NCI-H526 treated with DMSO at 0.1 percent for 48 hours (cell line): ENCODE measurements at places on chromosomes 11 and 22.
A peak's percentile ranks its signal among the peaks of the same experiment; 100 is the strongest.

DNA sequence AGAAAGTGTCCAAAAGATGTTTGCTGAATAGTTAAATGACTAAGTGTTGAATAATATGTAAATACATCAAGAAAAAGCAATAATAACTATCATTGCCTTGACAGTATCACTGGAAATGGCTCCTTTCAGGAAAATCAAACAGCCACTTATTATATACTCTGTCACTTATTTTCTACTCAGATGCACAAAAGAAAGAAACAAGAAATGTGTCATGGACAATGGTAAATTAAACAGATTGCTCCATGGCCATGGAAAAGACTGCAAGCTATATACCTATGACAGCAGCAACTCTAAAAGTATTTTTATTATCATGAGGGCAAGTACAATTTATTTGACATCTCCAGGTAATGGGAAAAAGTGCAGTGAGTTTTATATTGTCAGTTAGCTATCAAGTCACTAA is 52.9 kb upstream of the GUCY1A2 start:
- no peak for DNase-seq

GRCh38 chr11:17978553-17979287 is 34.1 kb downstream of the SERGEF start:
- peak; percentile 49 for DNase-seq

GRCh38 chr11:3014057-3014938 is 22.2 kb upstream of the NAP1L4 start:
- no peak for DNase-seq

DNA sequence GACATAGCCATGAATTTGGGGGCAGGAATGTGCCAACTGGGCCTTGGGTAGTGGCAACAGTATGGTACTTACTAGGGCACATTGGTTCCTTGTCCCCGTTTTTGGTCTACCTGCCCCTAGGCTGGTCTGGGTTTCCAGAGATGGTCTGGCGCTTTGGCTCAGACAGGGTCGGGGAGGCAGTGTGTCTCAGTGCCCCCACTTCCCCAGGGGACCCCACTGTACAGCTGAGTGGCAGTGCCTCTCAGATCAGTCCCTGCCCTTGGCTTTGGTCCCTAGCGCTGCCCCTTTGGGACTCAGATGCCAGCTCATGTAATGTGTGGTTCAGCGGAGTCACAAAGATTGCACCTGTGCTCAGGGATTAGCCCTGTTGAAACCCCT is 3.3 kb downstream of the RIC8A start:
- DNase-seq = no peak

- no peak for DNase-seq
These were observed 945.3 kb downstream of the NTM start for GRCh38 chr11:132315696-132316095.

- no peak for DNase-seq
These were observed 15.8 kb upstream of the RTN4RL2 start for GRCh38 chr11:57444362-57445121.

- DNase-seq = no peak
These were observed 135.8 kb upstream of the ZBED5 start for GRCh38 chr11:10993640-10994039.

DNA sequence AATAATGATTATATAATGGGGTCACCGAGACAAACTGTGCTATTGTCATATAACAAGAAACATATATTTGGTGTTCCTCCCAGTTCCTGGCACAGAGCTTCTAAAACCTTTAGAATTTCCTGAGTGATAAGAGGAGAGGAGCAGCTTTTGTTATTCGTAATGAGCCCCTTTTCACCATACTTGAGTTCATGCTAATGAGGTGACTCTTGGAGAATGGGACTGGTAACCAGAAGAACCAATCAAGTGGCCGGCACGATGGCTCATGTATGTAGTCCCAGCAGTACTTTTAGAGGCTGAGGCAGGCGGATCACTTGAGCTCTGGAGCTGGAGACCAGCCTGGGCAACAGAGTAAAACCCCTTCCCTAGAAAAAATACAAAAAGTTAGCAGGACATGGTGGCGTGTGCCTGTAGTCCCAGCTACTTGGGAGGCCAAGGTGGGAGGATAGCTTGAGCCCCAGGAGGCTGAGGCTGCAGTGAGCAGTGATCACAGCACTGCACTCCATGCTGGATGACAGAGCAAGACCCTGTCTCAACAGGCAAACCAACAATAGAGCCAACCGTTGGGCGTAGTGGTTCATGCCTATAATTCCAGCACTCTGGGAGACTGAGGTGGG is 62.7 kb upstream of the FTH1 start:
- no peak for DNase-seq

- no peak for DNase-seq
These were observed at the start of gene RAC2 for GRCh38 chr22:37244114-37244921. TSS of gene RAC2 (minus strand) at chr22:37244269. CDS start at chr22:37244148, 121 bp downstream.

DNA sequence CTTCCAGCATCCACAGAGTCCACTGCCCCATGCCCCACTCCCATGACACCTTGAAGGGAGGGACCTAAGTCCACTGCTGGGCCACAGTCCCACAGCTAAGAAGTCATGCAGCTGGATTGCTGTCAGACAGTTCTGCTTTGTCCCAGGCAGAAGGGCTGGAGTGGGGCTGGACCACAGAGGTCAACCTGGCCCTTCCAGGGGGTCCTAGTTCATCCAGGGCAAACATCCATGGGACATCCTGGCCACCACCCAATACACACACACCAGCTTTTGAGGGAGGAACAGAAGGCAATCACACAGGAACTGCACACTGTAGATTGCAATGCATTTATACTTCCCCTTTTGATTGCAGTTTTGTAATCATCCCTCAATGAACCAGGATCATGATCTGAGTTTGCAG is 11.3 kb upstream of the APOL4 start:
- no peak for DNase-seq

DNA sequence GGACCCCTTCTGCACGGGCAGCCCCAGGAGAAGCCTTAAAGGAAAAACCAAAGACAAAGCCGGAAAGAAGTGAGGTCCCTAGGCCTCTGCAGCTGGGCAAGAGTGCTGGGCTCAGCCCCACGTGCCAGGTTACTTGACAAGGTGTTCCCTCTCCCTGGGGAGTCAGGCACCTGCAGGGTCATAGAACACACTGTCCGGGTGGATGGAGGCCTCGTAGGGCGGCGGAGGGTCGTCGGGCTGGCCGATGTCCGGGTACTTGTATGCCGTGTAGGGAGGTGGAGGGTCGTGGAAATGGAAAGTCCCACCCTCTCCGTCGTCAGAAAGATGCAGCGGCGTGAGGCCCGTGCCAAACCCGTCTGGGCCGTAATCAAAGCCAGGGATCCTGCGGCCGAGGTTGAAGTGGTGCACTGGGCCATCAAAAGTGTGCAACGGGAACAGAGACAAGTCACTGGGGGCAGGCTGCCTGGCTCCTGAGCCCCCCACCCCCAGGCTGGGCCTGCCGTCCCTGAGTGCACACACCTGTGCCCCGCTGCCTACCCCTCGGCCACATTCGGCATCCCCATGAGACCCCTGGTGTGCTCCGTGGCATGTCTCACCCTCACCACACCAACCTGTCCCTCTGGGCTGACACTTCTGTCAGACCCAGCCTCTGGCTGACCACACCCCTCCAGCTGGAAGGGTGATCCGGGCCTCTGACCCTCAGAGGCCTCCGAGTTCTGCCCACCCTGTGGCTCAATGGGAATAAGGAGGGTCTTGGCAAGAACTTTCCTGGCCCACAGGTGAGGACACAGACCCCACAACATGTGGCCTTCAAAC is 81.1 kb downstream of the DGCR2 start:
- no peak for DNase-seq

- peak; percentile 68 for DNase-seq
These were observed 330.2 kb upstream of the B3GAT1 start for GRCh38 chr11:134742224-134742612.

- no peak for DNase-seq
These were observed 12.8 kb upstream of the OSBP2 start for GRCh38 chr22:30681831-30682230.

- no peak for DNase-seq
These were observed 10.4 kb downstream of the ZNRF3 start for GRCh38 chr22:28893810-28894209.

GRCh38 chr11:123494195-123495050 is 64.4 kb downstream of the GRAMD1B start:
- DNase-seq = no peak

- peak; percentile 62 for DNase-seq
These were observed 47.9 kb upstream of the IGSF9B start for GRCh38 chr11:134004496-134005172.

- no peak for DNase-seq
These were observed 15.0 kb downstream of the PDGFB start for GRCh38 chr22:39229688-39230260.

DNA sequence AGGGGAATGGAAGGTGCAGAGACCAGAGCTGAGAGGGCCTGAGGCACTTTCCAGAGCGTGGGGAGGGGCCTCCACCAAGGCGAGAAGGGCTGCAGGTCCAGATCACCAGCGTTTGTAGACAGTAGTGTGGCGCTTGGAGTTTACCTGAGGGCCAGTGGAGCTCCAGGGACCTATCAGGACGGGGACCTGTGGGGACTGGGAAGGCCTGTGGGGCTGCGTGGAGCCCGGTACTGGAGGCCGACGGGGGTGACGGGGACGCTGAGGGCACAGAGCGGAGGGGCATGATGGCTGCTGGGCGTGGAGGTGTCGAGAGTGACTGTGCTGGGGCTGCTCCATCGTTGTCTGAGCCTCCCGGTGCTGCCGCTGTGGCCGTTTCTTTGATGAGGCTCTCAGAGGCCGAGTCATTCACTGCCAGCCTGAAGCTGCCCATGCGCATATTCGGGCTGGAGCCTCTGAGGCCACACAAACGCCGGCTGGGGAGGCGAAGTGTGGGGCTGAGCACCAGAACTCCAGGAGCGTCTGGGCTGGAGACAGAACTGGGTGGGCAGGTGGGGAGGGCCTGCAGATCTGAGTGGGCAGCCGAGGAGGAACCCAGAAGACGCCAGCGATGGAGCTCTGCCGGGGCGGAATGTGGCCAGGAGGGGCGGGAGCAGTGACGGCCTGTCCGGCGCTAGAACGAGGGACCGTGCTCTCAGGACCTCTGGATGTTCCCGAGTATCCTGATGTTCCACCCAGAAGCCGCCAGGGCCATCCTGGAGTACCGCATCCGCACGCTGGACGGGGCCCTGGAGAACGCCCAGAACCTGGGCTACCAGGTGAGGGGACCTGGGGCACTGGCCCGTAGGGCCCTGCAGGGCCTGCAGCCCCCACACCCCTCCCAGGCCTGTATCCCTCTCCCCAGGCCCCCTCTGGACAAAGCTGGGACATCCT is 2.6 kb downstream of the PGGHG start:
- no peak for DNase-seq

GRCh38 chr22:36411589-36412258 is 24.0 kb upstream of the MYH9 start:
- DNase-seq = no peak

GRCh38 chr11:110866081-110866480 is 153.8 kb upstream of the ARHGAP20 start:
- DNase-seq = no peak

DNA sequence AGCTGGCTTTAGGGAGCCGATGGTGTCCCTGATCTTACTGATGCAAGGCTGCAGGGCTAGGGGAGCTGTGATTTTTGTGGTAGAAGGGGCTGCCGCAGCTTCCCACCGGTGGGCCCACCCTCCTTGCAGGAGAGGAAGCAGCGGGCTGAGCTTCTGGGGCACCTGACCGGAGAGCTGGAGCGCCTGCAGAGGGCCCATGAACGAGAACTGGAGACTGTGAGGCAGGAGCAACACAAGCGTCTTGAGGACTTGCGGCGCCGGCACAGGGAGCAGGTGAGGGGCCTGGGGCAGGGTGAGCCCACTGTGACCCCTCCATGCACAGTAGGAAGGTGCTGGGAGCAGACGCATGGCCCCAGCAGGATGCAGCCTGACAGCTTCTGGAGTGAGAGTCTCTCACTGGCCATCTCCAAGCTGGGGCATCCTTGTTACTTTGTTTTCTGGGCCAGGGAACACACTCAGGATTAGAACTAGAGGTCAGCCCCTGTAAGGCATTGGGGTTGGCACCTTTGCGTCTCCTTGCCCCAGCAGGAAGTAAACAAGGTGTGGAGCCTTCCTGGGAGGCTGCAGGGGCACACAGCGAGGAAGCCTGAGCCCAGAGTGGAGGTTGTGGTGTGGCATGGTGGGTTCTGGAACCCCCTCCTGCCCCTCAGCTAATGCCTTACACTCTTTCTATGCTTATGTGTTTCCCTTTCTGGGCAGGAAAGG is 66.7 kb downstream of the CEP164 start:
- no peak for DNase-seq

GRCh38 chr11:31529701-31530100 is 20.1 kb downstream of the ELP4 start:
- DNase-seq = no peak

DNA sequence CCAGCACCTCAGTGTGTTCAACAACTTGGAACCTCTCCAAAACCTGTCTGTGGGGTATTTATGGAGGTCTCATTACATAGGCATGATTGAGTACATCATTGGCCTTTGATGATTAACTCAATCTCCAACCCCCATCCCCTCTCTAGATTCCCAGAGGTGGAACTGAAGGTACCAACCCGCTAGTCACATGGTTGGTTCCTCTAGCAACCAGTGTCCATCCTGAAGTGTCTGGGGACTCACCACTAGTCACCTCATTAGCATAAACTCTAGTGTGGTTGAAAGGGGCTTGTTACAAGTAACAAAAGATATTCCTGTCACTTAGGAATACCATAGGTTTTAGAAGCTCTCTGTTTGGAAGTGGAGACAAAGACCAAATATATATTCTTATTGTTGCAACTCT is 40.3 kb downstream of the SIK2 start:
- DNase-seq = no peak

GRCh38 chr11:13111813-13112130 is 102.7 kb downstream of the RASSF10 start:
- no peak for DNase-seq

DNA sequence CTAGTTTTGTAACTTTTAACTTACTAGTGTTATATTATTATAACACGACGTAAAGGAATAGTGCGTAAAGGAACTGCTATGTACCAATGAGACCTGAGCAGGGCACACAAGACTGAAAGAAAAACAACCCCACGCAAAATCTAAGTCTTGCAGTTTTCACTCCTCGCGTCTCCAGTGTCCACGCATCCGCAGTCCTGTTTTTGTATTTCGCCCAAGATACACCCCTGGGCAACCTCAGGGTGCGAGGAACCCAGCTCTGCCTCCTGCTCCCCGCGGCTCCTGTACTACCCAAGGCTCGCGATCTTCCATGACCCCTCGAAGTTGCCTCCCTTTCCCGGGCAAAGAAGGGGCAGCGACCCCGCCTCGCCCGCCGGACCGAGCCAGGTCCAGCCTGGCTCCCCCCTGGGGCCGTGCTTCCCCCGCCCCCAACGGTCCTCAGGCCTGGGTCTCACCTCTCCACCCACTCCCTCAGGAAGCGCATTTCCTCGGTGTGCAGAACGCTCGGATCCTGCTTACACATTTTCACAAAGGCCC is 393 bp downstream of the ST13 start:
- no peak for DNase-seq

DNA sequence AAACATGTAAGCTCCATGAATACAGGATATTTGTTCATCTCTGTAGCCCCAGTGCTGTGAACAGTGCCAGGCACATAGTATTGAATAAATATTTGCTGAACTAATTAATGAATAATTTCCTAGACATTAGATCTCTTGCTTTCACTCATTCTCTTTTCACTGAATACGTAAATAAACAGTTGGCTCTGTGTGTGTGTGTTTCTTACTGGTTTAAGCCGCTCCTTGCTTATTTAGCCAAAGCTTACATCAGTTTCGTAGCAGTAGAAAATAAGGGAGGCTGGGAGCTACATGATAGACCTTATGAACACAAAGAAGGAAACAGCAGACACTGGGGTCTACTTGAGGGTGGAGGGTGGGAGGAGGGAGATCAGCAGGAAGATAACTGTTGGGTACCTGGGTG is 17.2 kb downstream of the KREMEN1 start:
- no peak for DNase-seq

- no peak for DNase-seq
These were observed 74.1 kb downstream of the ADM start for GRCh38 chr11:10379022-10379421.
